ENCODE measurements at places on chromosomes 11 and 22. TPM values are rescaled to one million over a fixed set of nuclear protein-coding genes. Genes with fewer than 3 reads are reported as not detected.

Gene CCDC87
- total RNA-seq: 0.22 TPM

DNA sequence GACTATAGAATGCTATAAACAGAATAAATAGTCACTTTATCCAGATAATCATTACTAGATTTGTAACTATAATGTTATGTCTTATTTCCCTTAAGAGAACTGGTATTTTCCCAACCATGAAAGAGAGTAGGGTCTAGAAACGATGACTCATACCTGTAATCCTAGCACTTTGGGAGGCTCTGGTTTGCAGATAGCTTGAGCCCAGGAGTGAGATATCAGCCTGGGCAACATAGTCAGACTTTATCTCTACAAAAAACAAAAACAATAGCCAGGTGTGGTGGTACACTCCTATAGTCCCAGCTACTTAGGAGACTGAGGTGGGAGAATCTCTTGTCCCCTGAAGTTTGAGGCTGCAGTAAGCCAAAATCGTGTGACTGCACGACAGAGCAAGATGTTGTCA lies 30.9 kb downstream of the OR52A5 start:
- no peak for DNase-seq

GRCh38 chr11:43833657-43834073 lies 47.0 kb upstream of the ALKBH3 start:
- no peak for DNase-seq

Gene GLYATL1B
- not detected for total RNA-seq

Gene KRTAP5-8
- 0.49 TPM for total RNA-seq

Gene KCNK7
- total RNA-seq: 1.5 TPM

DNA sequence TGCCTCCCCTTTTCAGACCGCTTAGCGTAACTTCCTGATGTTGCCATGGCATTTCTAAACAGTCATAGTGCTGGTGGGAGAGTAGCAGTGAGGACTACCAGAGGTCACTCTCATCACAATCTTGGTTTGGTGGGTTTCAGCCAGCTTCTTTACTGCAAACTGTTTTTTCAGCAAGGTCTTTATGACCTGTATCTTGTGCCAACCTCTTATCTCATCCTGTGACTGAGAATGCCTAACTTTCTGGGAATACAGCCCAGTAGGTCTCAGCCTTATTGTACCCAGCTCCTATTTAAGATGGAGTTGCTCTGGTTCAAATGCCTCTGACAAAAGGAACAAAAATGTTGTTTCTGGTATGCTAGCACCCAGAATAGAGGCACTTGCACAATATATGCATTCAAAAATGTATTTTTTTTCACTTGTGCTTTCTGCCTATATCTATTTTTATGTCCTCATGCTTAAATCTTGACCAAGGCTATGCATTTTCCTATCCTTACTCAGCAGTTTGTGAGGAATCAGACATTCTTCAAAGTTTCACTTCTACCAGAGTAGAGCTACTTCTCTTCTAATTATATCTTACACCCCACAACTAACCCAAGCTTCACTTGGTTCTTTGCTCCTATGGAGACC lies 16.1 kb upstream of the OR51M1 start:
- no peak for DNase-seq

DNA sequence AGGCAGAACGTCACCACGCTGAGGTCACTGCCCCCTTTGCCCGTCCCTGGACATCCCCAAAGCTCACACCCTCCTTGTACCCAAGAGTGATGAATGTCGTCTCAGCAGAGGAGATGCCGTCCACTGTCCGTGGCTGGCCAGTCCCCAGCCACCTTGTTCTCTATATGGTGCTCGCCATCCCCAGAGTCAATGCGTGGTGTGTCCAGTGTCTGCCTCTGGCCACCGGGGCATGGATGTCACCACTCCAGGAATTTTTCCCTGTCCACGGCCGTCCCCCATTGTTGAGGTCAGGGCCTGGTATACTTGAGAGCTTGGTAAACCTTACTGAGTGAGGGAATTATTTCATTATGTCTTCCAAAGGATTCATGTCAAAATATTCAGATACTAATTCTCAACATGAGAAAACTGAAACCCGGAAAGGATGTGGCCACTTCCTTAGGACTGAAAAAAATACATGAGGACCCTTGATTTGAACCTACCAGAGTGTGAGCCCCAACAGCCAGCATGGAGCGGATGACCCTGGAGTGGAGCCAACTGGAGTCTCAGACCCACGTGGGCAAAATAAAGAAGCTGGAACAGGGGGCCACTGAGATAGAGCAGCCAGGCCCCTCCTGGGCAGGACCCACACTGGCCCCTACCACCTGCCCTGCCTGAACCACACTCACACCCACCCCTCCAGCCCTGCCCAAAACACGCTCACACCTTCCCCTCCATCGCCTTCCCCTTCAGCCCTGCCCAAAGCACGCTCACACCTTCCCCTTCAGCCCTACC lies 376.4 kb downstream of the BRD1 start:
- DNase-seq: no peak

GRCh38 chr11:41659985-41660384 lies 200.5 kb upstream of the LRRC4C start:
- no peak for DNase-seq

- DNase-seq: no peak
These were observed 42.2 kb downstream of the P4HA3 start for GRCh38 chr11:74269161-74269811.

DNA sequence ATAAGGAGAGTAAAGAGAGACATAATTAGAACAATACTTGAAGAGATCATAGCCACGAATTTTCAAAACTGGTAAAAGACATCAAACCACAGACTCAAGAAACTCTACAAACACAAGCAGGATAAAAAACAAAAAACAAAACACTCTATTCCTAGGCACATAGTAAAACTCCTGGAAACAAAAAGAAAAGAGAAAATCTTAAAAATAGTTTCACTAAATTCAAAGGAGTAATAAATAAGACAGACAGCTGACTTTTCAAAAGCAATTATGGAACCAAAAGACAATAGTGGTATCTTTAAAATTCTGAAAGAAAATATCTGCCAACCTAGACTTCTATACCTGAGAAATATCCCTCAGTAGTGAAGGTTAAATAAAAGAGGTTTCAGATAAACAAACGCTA lies 9.2 kb upstream of the NARS2 start:
- DNase-seq: no peak

DNA sequence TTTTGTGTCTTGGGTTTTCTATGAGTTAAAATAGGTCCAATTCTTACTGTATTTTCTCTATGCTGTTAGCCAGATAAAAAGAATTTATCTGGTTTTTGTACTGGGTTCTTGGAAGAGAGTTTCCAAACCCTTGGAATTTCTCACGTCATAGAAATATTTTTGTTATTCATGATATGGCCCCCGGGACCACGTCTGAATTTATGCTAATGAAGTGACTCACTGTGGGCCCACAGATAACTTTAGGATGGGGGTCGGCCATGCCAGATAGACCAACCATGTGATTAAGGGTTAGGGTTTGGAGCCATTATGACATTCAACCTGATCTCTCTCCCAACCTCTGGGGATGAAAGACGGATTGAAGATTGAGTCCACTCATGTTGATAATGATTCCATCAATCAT lies 35.6 kb upstream of the DDI1 start:
- DNase-seq: no peak

Gene CDC42BPG
- total RNA-seq: 0.58 TPM

DNA sequence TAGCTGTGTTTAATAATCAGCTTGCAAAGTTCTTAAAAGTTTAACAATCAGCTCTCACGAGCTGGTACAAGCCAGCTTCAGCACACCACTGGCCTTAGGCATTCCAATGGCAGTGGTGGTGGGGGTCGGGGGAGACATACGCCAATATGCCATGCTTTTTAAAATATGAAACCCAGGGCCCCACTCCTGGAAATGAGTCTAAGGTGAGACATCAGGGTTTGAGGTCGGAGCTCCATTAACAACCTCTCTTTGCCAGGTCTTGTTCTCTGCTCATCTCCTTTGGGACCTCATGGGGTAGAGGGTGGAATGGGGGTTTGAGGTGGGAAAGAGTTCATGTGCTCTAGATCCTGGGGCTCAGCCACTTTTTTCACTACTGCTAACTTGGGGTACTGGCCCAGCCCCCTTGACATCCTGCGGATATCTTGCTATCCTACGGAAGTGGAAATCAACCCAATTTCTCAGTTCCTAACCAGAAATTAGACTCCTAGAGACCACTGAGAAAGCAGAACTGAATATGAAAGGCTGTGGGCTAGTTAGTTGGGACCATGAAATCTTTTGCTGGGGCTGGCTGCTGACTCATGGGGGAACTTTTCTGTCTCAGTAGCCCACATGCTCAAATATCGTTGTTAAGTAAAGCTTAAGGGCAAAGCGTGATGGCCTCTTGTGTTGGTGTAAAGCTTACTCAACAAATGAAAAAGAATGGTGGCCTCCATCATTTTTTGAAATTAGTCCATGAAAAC lies 90.1 kb downstream of the PDHX start:
- DNase-seq: no peak

DNA sequence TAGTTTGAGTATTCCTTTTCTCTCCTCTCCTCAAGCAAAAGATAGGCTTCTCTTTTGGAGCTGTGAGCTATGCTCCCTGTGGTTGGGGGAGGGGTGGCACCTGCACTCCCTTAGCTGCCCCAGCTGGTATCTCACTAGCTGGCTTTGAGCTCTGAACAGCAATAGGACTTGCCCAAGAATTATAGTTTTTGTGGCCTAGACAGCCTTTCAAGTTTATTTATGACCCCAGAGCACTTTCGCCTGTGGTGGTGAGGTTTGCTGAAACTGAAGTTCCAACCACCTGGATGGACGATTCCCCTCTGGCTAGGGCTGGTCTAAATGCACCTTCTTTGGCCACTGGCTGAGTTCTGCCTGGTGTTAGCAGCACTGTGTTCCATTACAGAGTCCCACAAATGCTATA lies 37.1 kb upstream of the SLC37A2 start:
- DNase-seq: no peak

- DNase-seq: no peak
These were observed 55.1 kb upstream of the GRK3 start for GRCh38 chr22:25509374-25509791.

DNA sequence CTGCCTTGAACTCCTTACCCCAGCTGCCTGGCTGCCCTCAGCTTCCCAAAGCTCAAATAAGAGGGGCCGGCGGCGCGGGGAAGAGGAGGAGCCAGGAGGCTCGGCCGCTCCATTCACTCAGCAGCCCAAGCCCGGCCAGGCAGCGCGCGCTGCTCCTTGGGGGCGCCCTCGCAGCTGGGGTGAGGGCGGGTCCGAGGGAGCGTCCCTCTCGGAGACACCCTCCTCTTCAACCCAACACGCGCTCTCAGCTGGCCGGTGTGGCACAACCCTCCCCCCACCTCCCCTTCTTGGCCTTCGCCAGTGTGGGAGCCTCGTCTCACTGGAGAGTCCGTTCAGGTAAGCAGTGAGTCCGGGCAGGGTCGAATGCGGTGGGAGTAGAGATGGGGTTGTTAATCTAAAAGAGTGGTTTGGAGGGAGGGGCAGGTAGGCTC lies at the start of gene WT1:
Gene WT1, minus strand, starts transcription at position 29 of the 431 bp plus-strand sequence.
- DNase-seq: no peak

Gene MUC5AC
- total RNA-seq: 0.27 TPM

Gene SLC1A2
- total RNA-seq: 0.98 TPM

DNA sequence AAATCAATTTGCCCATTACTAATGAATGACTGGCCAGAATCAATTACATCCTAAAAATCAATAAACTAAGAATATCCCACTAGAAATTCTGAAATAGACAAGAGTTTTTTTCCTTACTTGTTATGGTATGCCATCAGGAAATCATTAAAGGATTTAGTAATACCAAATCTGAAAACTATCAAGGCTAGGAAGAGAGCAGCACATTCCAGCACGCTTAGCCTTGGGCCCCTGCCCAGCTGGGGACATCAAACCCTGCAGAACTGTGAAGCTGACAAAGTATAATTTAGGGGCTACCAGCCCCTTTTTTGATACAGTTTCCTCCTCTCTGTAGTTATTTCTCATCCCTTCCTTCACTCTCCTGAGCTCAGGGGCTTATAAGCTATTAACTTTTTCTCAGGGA lies 247.8 kb upstream of the ZC3H12C start:
- DNase-seq: no peak

Gene BIK
- not detected for total RNA-seq

DNA sequence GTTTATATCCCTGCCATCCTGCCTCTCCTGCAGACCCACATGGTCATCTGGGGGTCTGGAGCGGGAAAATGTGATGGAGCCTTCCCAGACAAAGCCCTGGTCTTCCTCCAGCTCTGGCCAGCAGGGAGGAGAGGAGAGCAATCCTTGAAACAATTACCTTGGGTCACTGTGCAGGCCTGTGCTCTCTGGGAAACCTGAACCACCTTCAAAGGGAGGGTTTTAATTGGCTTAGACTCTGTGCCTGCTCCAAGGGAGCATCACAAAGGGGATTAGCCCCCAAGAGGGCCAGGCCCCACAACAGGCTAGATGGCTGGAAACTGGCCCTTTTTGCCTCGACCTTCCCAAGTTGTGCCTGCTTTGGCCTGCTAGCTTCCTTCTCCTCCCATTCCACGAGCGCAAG lies 351.9 kb downstream of the TENM4 start:
- DNase-seq: no peak

Gene RIMBP3C
- 0.36 TPM for total RNA-seq

- no peak for DNase-seq
These were observed 175.5 kb upstream of the NCAM1 start for GRCh38 chr11:112785719-112786118.

GRCh38 chr11:68149417-68149816 lies 28.2 kb upstream of the CHKA start:
- DNase-seq: no peak

GRCh38 chr11:17554487-17554886 lies 7.4 kb downstream of the OTOG start:
- DNase-seq: peak; percentile 14

GRCh38 chr11:7977232-7977917 lies 9.8 kb upstream of the EIF3F start:
- no peak for DNase-seq

- no peak for DNase-seq
These were observed 291.1 kb upstream of the C11orf87 start for GRCh38 chr11:109130910-109131309.

Gene GAB4
- 0.85 TPM for total RNA-seq

DNA sequence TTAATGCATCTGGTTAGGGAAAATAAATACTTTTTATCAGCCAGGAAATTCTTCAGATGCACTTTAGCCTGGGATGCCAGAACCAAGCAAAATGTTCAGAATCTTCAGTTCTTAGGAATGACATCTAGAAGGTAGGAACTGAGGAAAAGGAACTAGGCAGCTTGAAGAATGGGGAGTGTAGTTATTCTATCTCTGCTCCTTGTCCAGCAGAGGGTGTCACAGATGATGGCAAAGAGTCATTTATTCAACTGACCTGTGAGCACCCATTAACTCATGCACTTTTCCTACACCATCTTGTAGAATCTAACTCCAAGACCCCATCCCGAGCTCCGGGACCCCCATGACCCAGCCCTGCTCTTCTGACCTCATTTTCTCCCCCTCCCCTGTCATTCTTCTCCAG lies 122.1 kb upstream of the ISX start:
- no peak for DNase-seq

GRCh38 chr11:77208535-77208934 lies 80.5 kb downstream of the MYO7A start:
- no peak for DNase-seq
